ENCODE measurements at places on chromosomes 5 and 9. TPM values are rescaled to one million over a fixed set of nuclear protein-coding genes. Genes with fewer than 3 reads are reported as not detected.

GRCh38 chr9:14213504-14213903 lies 100.4 kb downstream of the NFIB start:
- DNase-seq: no peak

DNA sequence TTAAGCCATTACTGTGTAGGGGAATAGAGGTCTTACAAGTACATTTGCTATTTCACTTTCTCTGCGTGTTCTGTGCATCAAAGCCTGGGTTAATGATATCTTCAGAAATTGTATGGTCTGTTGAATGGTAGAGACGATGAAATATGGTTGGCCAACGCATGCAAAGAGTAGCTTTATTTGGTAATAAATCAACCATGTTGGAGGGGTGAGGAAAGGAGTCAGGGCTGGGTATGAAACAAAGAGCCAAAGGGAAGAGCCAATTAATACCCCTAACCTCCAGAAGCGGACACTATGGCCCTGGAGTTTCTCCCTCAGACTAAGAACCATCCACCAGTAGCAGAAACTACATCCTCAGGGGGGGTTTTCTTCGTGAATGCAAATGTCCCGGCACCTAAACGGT lies 1974.0 kb upstream of the WWC1 start:
- DNase-seq: no peak

GRCh38 chr9:116039312-116039711 lies 114.3 kb upstream of the PAPPA start:
- DNase-seq: no peak

SOX30 gene
- 0.25 TPM for polyA plus RNA-seq

CCDC192 gene
- polyA plus RNA-seq: 0.81 TPM

All from left lung (tissue), 14 donors.